Effector CD4-positive, alpha-beta T cell (primary cell): ENCODE measurements at places on chromosomes 16 and 17.

DNA sequence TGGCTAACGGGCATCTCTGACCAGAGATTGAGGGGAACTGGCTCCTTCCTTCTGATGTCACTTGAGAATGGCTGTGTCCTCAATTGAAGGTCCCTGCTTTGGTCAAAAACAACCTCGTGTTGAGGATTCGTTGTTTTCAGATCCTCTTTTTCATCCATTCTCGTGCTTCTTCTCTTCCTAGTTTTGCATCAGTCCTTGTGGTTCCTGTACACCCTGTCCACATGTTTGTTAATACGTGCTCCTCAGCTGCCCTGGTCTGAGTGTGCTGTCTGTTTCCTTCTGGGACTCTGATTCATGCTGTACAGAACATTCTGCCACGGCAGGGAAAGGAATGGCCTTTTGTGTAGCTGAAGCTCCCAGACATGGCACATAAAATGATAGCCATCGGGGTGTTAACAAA lies 863.2 kb upstream of the GOT2 start:
- DNase-seq, result no peak

GRCh38 chr17:41758601-41759000 lies 24.2 kb upstream of the HAP1 start:
- DNase-seq, result no peak

- no peak for DNase-seq
Observed at GRCh38 chr17:17725011-17725751, 43.9 kb downstream of the RAI1 start.

- DNase-seq, result no peak
Observed at GRCh38 chr17:69018022-69018615, 42.6 kb downstream of the ABCA9 start.

- DNase-seq, result no peak
Observed at GRCh38 chr17:40175928-40176753, 1.1 kb upstream of the RAPGEFL1 start.

GRCh38 chr16:80735846-80736245 lies 68.6 kb downstream of the CDYL2 start:
- no peak for DNase-seq

DNA sequence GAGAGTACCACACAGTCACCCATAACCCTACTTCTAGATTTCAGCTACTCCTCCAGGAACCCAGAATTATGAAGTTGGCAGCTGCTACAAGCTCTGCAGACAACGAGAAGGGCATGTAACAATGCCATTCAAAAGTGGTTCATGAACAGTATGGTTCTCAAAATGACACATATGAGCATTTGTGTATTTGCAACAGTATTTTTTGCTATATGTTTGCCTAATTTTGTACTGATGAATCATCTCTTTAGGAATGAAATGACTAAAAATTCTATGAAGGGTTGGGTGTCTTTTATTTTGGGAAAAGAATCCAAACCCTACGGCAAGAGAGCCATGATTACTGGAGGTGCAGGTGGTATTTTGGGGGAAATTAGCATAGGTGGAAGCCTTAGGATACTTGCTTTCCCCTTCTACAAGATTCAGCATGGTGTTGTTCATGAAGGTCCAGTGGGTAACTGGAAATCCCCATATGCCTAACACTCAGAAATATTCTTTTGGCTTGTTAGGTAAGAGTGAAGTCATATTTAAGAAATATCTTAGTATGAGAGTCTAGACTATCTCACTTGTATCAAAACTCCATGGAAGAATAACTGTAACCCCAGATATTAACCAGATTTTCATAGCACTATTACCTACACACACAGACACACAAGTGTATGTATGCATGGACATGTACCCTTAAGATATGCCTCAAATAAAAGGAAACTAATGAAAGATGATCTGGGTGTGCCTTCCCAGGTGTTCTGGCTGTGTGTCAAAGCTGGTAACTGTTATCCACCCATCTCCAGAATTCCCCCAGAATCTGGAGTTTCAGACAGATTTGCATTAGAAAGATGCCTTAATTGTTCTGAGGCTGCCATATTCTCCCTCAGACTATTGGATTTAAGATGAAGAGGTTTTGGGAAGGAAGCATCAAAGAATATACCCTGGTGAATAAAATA lies 688.2 kb upstream of the SOX9 start:
- DNase-seq, result no peak

- DNase-seq, result no peak
Observed at GRCh38 chr16:46648656-46649055, 27.5 kb upstream of the SHCBP1 start.

- no peak for DNase-seq
Observed at GRCh38 chr17:76548378-76549214, 8.8 kb downstream of the PRCD start.

DNA sequence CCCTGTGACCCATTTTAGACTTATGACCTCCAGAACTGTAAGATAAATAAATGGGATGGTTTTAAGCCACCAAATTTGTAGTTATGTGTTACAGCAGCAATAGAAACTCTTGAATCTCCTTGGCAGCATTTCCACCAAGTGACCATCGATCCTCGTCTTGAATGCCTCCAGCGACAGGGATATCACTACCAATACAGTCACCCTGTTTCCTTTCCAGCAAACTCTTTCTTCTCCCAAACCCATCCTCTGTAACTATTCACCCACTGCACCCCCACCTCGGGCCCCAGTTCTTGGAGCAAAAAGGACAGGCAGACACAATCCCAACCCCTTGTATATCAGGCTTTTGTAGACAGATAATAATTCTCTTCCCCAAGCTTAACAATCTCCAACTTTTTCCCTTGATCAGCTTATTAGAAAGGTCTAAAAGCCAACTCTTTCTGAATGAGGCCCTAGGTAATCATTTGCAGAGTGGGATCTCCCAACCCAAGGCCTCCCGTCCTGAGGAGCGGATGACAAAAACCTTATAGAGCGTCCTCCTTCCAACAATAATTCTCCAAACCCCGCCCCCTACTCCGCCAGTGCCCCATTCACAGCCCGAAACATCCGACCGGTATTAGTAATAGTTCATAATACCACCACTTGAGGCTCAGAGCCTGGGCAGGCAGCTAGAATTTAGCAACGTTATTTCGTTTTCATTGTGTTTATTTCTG lies 14.7 kb upstream of the PLLP start:
- DNase-seq, result peak; percentile 23

- no peak for DNase-seq
Observed at GRCh38 chr16:20614186-20615141, 38.3 kb upstream of the ACSM2B start.

DNA sequence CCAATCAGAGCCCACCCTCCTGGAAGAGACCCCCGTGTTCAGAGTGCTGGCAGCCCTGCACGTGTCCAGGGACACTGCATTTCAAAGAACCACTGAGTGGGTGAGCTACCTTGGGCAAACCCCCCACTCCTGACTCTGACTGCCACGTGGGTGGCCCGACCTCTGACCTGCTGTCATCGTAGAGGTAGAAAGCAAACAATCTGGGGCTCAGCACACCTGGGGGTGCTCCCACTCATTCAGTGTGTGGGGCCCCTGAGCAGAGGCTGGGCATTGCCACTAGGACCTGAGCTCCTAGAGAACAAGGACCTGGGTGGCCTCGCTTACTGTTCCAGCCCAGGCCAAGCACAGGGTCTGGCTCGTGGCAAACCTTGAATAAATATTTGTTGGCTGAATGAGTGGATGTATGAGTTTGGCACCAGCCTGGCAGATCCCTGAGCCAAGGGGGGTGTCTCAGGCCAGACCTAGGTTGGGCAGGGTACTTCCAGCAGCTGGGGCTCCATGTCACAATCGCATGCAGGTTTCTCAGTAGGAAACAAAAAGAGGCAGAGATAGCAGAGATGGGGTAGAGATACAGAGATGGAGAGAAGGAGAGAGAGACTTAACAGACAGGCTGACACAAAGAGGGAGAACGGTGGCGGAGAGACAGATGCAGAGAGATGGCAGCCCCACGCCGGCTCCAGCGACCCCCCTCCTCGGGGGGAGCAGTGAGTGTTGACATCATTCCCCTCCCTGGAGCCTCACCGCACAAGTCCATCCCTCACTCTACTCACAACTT lies 5.4 kb upstream of the DRC7 start:
- DNase-seq, result no peak

DNA sequence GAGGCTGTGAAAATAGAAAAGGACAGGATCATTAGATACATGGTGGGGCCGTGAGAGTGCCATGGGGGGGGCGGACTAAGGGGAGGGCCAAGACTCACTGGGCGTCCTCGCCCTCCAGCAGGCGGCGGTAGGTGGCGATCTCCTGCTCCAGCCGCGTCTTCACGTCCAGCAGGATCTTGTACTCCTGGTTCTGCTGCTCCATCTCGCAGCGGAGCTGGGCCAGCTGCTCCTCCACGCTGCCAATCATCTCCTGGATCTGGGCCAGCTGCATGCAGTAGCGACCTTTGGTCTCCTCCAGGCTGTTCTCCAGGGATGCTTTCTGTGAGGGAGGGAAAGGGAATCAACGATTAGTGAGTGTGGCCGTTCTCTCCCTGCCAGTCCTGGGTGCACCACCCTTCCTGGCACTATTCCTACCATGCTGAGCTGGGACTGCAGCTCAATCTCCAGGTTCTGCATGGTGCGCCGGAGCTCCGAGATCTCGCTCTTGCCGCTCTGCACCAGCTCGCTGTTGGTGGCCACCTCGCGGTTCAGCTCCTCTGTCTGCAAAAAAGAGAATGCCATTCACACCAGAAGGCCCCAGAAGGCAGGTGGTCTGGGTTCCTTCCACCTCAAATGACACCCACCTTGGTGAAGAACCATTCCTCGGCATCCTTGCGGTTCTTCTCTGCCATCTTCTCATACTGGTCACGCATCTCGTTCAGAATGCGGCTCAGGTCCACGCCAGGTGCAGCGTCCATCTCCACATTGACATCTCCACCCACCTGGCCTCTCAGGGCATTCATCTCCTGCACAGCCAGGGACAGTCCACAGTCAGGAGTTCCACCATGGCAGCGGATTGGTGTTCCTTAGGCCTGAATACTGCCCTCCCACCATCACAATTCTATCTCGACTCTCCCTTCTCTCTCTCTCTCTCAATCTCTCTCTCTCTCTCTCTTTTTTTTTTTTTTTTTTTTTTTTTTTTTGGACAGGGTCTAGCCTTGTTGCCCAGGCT lies 3.3 kb downstream of the KRT14 start:
- DNase-seq, result no peak

DNA sequence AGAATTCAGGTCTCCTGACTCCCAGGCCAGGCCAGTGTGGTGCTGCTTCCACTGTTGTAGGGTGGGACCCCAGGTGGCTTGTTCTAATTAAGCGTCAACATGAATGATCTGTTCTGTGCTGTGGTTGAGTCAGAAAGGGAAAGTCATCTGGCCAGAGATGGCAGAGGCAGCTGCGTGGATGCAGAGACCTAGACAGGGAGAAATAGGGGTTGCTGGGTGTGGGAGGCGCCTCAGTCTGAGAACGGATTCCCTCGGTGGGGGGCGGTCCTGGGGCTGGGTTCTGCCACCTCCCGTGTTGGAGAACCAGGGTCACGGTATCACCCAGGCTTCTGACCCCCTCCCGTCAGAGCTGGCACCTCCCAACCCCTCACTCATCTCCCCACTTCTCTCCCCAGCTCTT lies 5.6 kb downstream of the FBRS start:
- no peak for DNase-seq

GRCh38 chr16:21645261-21645721 lies 7.1 kb downstream of the IGSF6 start:
- DNase-seq, result no peak
